ENCODE measurements at places on chromosomes 6 and 20.

DNA sequence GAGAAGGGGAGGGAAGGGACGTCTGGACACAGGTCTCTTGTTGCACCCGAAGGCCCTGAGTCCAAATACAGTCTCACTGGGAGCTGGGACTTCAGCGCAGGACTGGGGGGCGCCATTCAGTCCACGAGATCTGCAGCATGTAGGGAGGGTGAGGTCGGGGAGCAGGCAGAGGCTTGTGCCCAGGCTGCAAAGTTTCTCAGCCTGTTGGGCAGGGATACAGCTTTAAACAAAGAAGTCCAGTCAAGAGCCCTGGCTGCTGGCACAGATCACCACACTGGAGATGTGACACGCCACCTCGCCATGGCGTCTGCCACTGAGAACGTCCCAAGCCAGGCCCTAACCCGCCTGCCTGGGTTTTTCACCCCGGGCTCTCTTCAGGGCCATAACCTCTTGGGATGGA is 256.6 kb downstream of the DLL1 start:
- no peak for DNase-seq

GRCh38 chr6:137734875-137735182 is 132.2 kb upstream of the TNFAIP3 start:
- no peak for DNase-seq

GRCh38 chr20:61127311-61128039 is 124.6 kb upstream of the CDH4 start:
- no peak for DNase-seq

DNA sequence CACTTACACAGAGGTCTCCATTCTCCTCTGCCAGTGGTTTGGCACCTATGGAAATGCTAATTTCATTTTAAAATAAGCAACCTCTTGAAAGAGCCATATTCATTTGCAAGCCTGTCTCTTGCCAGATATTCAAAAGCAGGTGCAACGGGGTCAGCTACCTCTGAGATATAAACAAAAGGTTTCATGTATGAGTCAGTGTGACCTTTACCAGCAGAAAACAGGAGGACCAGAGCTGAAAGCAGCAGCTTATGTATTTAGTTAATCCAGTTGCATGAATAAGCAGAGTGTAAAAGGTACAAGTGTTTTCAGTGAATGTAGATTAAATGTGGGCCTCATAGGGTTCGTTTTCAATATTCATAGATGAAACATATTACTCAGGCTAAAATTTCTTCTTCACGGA is 56.0 kb downstream of the TENT5A start:
- DNase-seq = no peak

DNA sequence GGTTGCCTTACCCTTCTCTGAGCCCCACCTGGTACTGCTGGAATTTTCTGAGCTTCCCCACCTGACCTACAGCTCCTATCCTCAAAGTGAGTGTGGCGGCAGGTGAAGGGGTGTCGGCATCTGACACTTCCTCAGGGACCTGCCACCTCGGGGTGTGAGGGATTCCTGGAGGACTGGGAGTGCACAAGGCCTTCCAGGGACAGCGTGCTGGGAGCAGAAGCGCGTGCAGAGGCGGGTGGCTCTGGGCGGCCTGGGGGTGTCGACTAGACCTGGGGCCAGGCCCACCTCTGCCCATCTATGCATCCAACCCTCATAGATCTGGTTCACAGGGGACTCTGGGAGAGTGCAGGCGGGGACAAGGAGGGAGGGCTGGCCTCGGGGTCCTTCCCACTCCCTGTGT is 7.8 kb downstream of the DLGAP4 start:
- DNase-seq = no peak

GRCh38 chr20:36435592-36436541 is 105.5 kb upstream of the MYL9 start:
- peak; percentile 82 for DNase-seq

DNA sequence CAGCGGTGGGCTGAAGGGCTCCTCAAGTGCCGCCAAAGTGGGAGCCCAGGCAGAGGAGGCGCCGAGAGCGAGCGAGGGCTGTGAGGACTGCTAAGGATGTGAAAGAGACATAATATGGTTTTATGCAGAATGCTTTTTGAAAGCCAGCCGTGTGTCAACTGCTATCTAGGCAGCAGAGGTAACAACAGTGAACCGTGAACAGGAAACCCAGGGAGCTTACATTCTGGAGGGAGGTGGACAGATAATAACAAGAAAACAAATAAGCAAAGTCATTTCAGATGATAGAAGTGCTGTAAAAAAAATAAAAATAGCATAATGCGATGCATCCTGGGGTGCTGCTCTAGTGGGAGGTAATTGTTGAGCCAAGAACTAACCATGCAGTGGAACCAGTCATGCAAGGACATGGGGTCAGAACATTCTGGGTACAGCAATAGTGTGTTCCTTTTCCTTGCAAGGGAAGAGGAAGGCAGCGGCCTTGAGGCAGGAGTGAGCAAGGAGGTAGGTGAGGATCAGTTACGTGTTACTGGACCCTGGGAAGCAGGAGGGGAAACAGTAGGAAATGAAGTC is 134.4 kb upstream of the TMEM170B start:
- DNase-seq = no peak

- DNase-seq = no peak
Measured at GRCh38 chr6:96725296-96725695, 112.0 kb downstream of the GPR63 start.

DNA sequence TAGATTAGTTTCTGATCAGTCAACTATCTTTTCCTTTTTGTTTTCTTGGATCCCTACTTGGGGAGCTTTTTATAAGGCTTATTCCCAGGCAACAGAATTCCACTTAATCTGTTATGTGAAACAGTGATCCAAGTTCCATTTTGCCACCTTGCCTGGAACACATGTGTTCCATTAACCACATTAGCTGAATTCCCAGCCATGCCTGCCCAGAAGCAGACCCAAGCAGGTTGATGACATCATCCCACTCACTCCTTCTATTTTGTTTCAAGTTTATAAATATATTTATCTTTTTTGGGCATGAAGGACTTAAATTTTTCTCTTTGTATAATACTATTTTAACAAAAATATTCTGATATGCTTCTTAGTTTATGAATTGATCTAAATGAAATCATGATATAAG is 587.4 kb downstream of the GRIK2 start:
- no peak for DNase-seq

- DNase-seq = peak; percentile 21
Measured at GRCh38 chr6:131807644-131808459, at the start of gene ENPP1. Gene ENPP1, plus strand, starts transcription at chr6:131808020. Its CDS starts 16 bp downstream, at chr6:131808036.

DNA sequence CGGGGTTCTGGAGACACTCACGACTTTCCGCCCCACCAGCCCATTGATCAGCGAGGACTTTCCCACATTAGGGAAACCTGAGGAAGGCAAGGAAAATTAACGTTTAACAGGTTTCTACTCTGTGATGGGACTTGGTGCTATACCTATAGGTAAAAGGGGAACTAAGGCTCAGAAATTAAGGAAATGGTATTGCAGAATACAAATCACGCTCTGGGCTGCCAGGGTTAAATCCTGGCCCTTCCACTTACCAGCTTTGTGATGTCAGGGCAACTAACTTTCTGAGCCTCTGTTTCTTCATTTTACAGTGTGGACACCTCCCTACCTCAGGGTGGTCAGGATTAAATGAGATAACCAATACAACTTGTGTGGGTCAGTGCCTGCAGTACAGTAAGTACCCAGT is 8.8 kb downstream of the GNL1 start:
- DNase-seq = no peak

DNA sequence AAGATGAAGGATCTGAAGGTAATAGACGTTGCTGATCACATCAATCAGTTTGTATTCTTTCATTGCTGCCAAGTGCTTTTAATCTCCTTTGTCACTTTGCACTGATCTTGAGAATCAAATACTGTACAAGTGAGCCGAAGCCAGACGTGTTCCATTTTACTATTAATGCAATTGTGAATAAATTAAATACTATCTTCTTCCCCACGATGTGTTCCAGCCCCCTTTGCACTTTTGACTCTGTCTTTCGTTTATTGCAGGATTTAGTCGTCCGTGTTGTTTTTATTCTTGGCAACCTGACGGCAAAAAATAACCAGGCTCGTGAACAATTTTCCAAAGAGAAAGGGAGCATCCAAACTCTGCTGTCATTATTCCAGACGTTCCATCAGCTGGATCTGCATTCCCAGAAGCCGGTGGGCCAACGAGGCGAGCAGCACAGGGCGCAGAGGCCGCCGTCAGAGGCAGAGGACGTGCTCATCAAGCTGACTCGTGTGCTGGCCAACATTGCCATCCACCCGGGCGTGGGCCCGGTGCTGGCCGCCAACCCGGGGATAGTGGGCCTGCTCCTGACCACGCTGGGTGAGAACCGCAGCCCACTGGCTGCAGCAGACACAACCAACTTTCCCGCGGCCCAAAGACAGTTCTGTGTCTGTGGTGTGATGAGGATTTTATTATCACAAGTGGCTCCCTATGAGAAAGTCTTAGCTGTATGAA is 104.7 kb downstream of the ARMC2 start:
- DNase-seq = no peak

DNA sequence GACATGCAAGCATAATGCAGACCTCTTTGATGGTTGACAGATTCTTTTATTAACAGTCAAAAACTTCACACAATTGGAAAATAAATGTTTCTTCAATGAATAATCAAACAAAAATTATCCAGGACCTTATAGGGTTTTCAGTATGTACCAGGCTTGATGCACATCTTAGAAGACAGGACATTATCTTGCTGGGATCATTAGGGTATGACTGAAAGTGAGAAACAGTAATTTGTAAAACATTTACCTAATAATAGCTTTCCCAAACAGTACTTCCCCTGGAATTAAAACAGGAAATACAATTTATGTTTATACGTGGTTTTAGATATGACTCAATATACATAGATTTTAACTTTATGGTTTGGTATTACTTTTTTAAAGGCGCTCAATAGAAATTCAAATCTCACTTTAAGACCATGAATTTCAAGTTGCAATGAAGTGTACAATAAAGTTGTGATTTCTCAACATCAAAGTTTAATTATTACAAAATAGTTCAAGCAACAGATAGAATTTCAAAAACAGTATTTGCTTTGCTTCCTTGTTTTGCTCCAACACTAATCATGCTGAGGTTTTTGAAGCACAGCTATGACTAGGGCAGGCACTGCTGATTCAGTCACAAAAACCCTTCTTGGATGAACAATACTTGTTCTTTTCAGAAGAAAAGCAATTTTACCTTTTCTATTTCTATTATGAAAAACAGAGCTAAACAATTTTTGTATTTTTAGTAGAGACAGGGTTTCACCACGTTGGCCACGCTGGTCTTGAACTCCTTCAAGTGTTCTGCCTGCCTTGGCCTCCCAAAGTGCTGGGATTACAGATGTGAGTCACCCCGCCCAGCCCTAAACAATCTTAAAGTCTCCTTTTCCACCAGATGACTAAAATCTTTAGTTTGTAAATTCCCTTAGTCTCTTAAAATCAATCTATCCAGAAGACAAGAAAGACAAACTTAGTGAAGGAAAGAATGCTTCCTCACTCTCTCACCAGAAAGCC is 13.7 kb downstream of the SOD2 start:
- DNase-seq = peak; percentile 25

DNA sequence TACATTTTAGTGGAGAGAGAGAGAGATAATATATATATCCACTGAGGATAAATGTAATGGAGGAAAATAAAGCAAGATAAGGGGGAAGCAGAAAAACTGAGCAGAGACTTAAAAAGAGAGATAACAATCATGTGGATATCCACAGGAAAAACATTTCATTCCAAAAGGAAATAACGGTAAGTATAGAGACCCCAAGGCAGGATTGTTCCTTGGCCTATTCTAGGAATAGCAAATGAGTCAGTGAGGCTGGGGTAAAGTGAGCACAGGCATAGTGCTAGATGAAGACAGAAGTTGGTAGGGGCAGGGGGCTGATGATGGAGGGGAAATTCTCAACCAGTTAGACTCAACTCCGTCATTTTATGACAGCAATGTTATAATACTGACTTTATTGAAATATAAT is 11.2 kb downstream of the CDC40 start:
- no peak for DNase-seq

DNA sequence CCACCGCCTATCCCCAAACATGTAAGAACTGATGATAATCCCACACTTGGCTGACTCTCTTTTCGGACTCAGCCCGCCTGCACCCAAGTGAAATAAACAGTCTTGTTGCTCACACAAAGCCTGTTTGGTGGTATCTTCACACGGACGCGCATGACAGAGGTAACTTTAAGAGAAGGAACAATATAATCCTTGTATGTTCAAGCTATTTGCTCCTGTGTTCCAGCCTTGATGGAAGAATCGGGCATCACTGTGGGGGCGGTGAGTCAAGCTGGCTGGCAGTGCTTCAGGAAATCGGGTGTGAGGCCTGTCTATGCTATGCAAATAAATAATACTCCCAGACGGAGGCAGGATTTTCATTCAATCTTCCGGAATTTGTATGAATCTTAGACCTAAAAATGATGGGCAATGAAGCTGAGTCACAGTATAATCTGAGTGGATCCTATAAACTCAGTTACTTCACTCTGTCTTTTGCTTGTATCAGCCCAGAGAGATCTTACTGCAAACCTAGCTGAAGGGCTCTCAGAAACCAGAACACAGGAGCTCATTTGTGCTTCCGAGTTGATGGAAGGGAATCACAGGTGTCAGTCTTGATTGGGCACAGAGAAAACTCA is 45.2 kb upstream of the NT5E start:
- DNase-seq = no peak

DNA sequence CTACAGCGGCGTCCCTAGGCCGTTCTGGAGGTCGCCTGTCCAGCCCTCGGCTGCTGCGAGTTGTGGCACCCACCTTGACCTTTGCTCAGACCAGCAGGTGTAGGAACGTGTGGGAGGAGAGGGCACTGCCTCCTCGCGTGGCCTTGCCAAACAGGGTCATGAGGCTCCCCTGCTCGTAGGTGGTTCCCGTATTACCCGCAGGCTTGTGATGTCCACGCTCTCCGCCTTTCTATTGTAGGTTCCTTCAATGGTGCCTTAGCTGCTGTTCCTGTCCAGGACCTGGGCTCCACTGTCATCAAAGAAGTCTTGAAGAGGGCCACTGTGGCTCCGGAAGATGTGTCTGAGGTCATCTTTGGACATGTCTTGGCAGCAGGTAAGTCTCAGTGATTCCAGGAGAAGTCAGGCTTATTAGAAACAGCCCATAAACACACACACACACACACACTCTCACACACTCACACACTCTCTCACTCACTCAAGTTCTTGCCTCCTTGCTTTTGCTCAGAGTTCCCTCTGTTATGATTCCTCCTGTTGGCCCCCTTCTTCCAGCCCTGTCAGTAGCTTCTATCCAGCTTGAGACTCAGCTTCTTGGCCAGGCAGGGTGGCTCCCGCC is 942 bp downstream of the ACAT2 start:
- no peak for DNase-seq

GRCh38 chr20:43900496-43900895 is 14.2 kb upstream of the TOX2 start:
- DNase-seq = no peak

GRCh38 chr6:164661716-164662115 is 647.7 kb downstream of the C6orf118 start:
- DNase-seq = no peak

GRCh38 chr6:155315516-155315871 is 1.2 kb upstream of the TFB1M start:
- DNase-seq = no peak

Data from stimulated activated CD4-positive, alpha-beta T cell treated with anti-CD3 and anti-CD28 coated beads, Interleukin-15, amount 100 ng/mL, for 48 hours (primary cell).